Type B pancreatic cell (in vitro differentiated cells): ENCODE measurements at places on chromosomes 1 and 21. TPM values are rescaled to one million over a fixed set of nuclear protein-coding genes. Genes with fewer than 3 reads are reported as not detected.

GRCh38 chr1:19698181-19698580, 33.5 kb downstream of the HTR6 start:
- DNase-seq: no peak

CLCA4 gene
- total RNA-seq: 0.10 TPM in 1 of 2 replicates, not detected in the other

SPRR1B gene
- total RNA-seq: 93.7 and 274 TPM in 2 replicates

TRIM17 gene
- total RNA-seq: 7.8 and 9.4 TPM in 2 replicates

OR2L13 gene
- total RNA-seq: not detected in 2 replicates

GRCh38 chr1:214124915-214125314, 137.1 kb downstream of the PROX1 start:
- no peak for DNase-seq

BLZF1 gene
- 20.3 and 21.7 TPM in 2 replicates for total RNA-seq

INTS7 gene
- total RNA-seq: 18.6 and 23.9 TPM in 2 replicates

- no peak for DNase-seq
Observed at GRCh38 chr1:91830242-91831131, 55.5 kb downstream of the TGFBR3 start.
